Uterus (tissue), 4 donors: ENCODE measurements at places on chromosomes 12 and 14. TPM values are rescaled to one million over a fixed set of nuclear protein-coding genes. Genes with fewer than 3 reads are reported as not detected.

The ASCL1 gene
- not detected for total RNA-seq

DNA sequence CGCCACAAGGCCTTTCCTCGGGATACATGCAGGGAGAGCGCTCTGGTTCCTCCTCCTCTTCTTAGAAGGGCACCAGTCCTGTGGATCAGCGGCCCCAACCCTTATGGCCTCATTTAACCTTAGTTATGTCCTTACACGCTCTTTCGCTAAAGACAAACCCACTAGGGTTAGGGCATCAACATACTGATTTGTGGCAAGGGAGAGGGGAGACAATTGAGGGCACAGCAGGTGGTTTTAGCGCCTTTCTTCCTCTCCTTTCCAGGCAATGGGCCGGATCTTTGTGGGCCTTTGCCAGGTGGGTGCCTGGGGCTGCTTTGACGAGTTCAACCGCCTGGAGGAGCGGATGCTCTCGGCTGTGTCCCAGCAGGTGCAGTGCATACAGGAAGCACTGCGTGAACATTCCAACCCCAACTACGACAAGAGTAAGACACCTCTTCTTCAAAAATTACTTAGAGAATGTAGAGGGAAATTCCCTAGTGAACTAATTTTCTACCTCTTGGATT is 43.6 kb downstream of the DYNC1H1 start:
- no peak for DNase-seq

DNA sequence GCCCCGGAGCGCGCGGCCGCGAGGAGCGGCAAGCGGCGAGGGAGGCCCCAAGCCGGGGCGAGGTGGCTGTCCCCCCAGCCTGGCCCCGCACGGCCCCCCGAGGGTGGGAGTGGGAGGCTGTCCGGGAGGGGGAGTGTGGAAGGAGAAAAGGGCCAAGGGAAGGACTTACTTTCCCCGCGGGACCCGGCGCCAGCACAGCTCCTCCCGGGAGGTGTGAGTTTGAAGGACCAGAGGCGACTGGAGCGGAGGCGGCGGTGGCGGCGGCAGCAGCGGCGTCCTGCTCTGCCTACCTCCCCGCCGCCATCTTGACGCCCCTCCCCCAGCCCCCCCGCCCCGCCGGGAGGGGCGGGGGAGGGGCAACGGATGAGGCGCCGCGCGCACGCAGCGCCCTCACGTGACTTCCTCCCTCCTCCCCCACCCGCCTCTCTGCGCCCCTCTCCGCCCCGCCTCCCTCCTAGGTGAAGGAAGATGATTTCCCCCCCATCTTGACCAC is at the start of gene SBNO1:
SBNO1 (minus strand) TSS at position 316 of the 493 bp plus-strand sequence. CDS start 14,406 bp downstream, outside the sequence.
- DNase-seq: peak; percentile 94

The CCDC196 gene
- not detected for total RNA-seq

The RHOJ gene
- 30.6 TPM for total RNA-seq

- no peak for DNase-seq
Measured at GRCh38 chr14:21136024-21136423, 19.8 kb downstream of the OR5AU1 start.

- no peak for DNase-seq
Measured at GRCh38 chr12:1503281-1503711, 91.1 kb downstream of the FBXL14 start.

The PPP1CC gene
- total RNA-seq: 224 TPM

The GPR65 gene
- 2.4 TPM for total RNA-seq

The ABCC9 gene
- total RNA-seq: 39.7 TPM

DNA sequence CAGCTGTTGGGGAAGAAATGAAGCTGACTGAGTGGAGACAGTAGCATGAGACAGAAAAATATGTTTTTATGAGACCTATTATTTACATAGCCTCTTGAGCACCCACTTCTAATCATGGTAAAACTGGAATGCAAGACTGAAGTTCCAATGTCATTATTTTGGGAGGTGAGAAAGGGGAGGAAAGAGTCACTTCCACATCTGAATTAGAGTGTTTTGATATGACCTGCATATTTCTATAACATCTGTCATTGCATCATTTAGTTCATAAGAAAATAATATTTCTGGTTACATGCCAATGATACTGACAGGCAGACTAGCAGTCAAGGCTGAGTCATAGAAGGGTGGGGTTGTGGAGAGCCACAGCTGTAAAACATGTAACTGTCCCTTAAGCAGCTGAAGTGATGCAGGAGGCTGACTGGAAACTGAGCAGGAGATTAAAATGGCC is 26.7 kb downstream of the NTN4 start:
- DNase-seq: no peak

GRCh38 chr14:69571449-69572029 is 3.1 kb downstream of the CCDC177 start:
- no peak for DNase-seq

DNA sequence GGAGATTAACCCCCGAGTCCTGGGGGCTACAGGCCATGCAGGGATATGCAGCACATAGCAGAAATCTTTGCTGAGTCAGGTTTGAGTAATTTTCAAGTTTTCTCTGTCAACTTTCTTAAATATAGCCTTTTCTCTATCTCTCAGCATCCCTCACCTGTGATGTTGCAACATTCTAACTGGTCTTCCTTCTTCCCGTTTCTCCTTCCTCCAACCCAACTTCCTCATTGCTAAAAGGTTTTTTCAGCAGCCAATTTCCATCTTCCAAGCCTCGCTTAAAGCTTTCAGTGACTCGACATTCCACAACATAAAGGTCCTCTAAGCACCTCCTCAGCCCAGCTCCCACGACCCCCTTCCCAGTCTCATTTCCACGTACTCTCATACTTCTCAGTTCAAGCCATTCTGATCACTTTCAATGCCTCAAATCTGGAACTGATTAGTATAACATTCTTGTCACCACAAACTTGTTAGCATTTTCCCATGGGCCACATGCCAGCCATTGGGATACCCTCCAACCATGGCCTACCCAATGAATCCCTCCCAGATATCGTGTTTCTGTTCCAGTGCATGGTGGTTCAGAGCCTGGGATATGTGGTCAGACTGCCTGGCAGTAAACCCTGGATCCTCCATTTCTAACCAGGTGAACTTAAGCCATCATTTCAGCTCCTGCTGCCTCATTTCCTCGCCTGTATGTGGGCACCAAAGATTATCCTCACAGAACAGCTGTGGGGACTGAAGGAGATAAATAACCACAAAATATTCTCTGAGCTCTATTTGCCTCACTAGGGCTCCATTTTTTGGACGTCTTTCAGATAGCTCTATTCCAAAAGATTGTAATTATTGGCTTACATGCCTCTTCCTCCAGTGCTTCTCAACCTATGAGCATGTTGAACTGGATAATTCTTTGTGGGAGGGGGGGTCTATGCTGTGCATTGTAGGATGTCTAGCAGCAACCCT is 65.8 kb downstream of the KCNK10 start:
- DNase-seq: no peak

- DNase-seq: no peak
Measured at GRCh38 chr12:7064516-7064915, 4.0 kb downstream of the C1S start.

GRCh38 chr14:71863049-71863448 is 69.2 kb upstream of the RGS6 start:
- DNase-seq: no peak

The POU6F1 gene
- total RNA-seq: 2.6 TPM

DNA sequence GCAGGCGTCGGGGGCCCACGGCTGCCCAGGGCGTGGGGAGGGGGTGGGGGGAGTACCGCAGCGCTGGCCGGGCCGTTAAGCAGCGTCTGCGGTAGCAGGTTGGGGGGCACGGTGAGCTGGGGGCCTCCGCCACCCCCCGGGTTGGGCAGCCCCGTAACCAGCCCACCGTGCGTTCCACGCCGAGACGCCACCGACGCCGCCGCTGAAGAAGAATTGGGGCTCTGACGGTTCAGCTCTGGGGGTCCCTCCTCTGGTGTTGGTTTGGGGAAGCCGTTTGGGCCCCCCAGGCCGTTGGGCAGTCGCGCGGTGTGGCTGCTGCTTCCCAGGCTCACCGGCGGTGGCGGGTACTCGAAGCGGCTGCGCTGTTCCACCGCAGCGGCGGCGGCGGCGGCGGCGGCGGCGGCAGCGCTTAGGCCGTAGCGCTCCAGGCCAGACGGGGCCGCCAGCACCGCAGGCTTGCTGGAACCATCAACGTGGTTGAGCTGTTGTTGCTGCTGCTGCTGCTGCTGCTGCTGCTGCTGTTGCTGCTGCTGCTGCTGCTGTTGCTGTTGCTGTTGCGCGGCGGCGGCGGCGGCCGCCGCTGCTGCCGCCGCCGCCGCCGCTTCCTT is 1.5 kb downstream of the IRF2BPL start:
- peak; percentile 41 for DNase-seq
